ENCODE measurements at places on chromosomes 3 and 15. TPM values are rescaled to one million over a fixed set of nuclear protein-coding genes. Genes with fewer than 3 reads are reported as not detected.

The KIF15 gene
- total RNA-seq, result 2.7 TPM

The FILIP1L gene
- total RNA-seq, result 122 TPM

The FGF12 gene
- not detected for total RNA-seq

The ANAPC13 gene
- 66.8 TPM for total RNA-seq

The CLDN1 gene
- total RNA-seq, result 13.1 TPM

The DNAJA4 gene
- not detected for total RNA-seq

DNA sequence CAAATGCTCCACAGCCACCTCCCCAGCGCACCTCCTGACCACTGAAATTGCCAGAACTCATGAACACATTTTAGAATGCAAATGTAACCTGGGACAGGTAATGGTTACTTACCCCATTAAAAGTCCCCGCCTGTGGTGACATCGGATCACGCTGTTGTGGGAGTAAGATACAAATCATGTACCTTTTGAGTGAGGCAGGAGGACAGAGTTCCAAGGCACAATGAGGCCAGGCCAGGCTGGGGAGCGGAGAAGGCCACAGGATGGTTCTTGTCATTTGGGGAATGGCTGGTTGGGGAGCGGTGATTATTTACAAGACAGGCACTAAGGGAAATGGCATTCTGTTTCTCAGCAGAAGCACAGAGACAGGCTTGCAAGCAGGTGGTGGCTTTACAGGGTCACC, 490.0 kb downstream of the EDEM1 start:
- no peak for DNase-seq

- DNase-seq, result no peak
Observed at GRCh38 chr3:95334461-95334860, 1271.6 kb downstream of the NSUN3 start.

- DNase-seq, result no peak
Observed at GRCh38 chr3:72144773-72145505, 360.0 kb upstream of the PROK2 start.

- no peak for DNase-seq
Observed at GRCh38 chr15:47186075-47186474, 531.2 kb upstream of the SEMA6D start.

GRCh38 chr3:32885283-32885901, 66.1 kb upstream of the CCR4 start:
- DNase-seq, result no peak

DNA sequence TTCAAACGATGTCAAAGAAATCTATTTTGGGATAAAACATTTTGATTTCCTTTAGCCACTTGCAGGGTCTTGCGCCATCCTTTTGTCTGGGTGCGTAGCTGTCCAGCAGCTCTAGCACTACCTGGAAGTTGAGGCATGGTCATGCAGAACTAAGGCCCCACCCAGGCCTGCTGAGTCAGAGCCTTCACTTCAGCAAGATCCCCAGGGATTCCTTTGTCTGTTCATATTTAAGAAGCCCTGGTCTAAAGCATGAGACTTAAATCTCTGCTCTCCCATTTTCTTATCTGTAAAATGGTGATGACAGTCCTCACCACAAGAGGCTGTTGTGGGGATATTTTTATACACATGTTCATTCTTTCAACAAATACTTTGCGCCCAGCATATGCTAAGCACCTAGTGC, 99.0 kb upstream of the CTDSPL start:
- no peak for DNase-seq

DNA sequence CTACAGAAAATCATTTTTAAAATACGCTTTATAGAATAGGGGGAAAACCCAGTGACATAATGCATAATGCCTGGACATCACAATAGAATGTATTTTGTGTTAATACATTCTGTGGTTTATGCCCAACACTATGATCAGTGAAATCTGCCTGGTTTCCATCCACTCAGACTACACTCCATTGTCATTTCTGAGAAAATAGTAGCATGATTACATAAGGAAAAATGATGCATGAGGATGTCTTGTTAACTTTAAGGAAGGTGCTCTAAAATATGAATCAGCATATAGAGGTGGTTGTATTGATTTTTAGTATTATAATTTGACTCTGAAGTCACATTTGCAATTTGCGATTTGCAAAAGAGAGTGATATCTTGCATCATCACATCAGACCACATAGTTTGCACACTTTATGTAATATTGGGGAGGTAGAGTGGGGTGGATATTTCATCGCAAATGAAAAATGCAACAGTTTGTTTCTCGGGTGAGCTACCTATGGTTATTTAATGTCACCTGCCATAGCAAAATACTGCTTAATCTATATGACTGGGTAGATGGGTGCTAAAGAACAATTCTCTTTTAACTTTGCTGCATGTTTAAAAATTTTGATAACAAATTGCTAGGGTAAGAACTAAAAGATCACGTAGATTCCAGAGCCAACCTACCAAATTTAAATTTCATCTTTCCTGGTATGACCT, 403.9 kb downstream of the IL5RA start:
- DNase-seq, result no peak

GRCh38 chr15:62880278-62880677, 162.3 kb upstream of the TPM1 start:
- DNase-seq, result no peak

DNA sequence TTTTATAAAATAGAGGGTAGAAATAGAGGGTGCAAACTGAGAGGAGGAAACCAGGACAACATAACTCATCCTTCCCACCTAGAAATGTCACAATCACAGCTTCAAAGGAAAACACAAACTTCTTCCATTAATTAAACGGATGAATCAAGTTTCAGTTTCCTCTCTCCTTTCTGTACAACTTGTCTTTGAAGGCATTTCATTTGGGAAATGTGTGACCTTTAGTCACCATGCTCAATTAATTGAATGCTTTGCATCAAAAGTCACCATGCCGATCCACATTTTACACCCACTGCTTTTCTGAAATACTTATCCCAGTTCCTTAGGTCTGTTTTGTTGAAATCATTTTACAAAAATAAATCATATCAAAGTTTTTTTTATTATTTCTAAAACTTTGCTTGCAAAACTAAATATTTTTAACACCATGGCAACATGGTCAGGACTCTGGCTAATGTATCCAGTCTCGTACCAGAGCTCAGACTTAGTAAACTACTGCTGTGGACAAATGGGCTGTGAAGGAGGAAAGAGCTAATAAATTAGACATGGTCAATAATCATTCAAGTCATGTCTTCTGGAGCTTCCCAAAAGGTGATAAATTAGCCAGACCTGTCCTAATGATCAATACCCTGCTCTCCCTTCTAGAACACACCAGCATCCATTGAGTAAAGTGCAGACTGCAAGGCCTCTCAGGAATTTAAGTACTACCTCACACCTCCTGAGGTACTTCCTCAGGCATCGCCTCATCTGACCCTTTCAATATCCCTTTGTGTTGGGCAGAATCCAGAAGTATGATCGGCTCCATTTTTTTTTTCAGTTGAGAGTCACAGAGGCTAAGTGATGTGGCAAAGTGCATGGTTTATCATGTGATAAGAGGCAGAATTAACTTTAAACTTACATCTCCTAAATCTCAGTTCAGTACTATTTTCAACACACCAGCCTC, 161.3 kb downstream of the GREM1 start:
- no peak for DNase-seq

DNA sequence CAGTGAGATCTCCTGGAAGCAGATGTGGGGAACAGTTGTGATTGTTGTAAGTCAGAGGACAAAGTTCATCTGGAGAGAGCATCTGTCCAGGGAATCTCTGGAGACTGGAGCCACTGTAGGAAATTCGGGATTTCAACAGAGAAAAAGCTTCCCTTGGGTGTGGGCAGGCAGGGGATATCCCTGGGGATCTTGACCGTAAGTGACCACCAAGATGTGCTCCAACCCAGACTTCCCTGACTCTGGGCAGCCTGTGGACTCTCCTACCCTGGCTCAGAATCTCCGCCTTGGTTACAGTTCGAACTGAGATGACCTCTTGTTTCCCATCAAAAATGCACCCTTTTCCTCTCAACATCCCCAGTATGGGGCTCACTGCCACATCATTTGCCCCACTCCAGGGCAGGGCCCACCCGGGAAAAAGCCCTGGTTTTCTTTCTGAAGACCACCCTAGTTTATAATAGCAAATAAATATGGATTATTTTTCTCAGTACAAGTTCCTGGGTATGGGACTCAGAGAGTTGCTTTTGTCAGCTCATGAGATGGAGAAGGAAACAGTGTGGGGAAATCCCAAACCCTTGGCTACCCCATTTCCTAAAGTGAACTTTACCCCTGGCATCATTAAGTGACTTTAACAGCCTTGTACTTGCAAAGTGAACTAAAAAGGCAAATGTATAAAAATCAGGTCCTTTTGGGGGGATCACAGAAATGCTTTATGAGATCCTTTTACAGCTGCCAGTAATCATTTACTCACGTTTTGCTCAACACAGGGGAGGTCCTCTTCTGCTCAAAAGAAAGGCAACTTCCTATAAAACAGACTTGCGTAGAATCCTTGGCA, 89.9 kb downstream of the CCNL1 start:
- no peak for DNase-seq

DNA sequence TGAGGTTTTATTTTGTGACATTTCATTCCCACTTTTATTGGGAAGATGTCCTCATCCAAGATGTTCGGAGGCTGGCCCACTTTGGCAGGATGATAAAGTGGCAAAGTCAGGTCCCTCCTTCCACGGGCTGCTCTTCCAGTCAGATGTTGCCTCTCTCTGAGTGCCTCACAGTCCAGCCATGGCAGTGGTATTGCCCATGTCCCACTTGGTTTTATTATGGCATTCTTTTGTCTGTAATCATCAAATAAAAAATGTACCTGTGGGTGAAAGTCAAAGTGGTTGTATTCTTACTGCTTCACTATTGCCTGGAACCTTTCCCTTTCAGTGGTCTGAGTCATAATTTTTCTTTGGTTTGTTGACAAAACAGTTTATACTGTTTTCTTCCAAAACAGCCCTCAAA, 20.2 kb downstream of the ARNT2 start:
- no peak for DNase-seq

DNA sequence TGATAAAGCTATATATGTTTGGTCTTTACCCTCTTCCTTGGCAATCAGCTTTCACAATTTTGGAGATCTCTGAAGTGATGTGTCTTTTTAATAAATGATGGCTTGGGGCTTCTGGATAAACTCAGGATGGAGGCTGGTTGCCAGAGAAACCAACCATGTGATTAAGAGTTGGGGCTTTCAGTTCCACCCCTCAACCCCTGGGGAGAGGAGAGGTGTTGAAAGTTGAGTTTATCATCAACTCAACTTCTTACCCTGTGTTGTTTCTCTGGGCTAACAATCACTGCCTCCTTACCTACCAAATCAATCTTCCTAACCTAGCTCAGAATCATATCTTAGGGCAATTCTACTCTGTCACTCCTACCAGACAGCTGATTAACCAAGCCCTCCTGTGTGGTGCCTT, 735.8 kb downstream of the ZPLD1 start:
- DNase-seq, result no peak

DNA sequence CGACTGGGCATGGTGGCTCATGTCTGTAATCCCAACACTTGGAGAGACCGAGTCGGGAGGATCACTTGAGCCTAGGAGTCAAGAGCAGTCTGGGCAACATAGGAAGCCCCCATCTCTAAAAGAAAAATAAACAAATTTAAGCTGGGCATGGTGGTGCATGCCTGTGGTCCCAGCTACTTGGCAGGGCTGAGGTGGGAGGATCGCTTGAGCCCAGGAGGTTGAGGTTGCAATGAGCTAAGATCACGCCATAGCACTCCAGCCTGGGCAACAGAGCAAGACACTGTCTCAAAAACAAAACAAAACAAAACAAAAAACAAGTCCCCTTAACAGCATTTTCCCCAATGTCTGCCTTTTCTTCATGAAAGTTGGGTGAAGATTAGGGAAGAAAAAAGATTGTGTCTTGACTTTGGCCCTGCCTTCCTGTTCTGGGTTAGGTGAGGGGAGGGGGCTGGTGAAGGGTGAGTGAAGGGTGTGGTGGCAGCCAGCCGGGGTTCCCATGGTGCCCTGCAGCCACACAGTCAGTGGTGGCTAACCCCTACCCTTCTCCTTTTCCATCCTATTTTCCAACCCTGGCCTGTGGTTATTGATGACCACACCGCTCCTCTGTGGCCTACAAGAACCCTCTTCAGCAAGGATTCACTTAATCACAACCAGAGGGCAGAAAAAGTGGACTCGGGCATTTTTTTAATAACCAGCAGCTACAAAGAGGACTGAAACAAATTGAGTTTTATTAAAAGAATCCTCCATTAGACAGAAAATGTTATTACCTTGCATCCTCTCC, 28.4 kb upstream of the SMAD3 start:
- DNase-seq, result no peak

DNA sequence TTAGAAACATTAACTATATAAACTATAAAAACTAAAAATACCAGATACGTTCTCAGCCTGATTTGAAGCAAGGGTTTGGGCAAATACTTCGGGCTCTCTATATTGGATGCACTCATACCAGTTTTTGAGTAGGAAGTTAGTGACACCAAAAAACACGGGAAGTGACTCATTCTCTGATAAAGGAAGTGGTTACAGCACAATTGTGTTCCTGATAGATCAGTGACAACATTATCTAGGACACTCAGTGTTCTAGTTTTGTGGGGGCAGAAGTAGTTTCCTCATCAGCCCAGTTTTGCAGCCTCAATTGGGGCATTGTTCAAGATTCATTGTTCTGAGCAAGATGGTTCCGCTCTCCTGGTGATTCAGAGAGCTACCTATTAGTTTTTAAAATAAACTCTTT, 469.6 kb upstream of the DPPA4 start:
- no peak for DNase-seq

- DNase-seq, result no peak
Observed at GRCh38 chr3:42847731-42848130, 27.9 kb downstream of the CYP8B1 start.

DNA sequence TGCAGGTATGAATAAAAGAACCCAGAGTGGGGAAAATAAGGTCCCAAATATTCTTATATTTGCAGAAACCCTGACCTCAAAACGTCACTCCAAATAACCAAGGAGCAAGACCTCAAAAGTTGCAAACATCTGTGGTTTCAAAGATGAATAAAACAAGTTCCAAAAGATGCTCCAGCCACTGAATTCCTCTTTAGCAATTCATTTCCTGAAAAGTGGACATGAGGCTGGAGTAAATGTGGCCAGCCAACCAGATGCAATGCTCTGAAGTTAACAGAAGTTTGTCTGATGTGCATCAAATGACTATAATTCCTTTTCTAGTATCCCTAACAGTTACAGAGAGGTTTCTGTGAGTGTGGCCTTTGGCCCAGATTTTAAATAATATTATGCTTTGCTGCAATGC, 71.2 kb upstream of the WNT5A start:
- no peak for DNase-seq

- no peak for DNase-seq
Observed at GRCh38 chr3:169390271-169390670, 273.2 kb downstream of the MECOM start.

- DNase-seq, result no peak
Observed at GRCh38 chr3:62249855-62250543, 123.4 kb downstream of the FEZF2 start.

DNA sequence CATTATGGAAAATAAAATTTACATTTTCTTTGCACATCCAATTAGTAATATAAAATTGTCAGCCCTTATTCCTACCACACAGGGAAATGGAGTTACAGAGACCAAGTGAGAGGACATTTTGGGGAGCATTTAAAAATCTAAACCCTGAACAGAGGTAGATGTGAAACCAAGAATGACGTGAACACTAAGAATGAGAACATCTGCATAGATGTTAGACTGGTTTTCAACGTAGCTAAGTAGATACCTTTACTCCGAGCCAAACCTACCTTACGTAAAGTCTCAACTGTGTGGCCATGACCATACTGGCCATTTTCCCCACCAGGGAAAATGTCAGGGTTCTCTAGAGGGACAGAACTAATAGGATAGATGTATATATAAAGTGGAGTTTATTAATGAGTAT, 51.4 kb upstream of the THBS1 start:
- DNase-seq, result no peak

Measured in chondrocyte (in vitro differentiated cells).